ENCODE measurements at places on chromosomes 5 and 9. TPM values are rescaled to one million over a fixed set of nuclear protein-coding genes. Genes with fewer than 3 reads are reported as not detected.

The TRUB2 gene
- 25.8 TPM for total RNA-seq

The ACOT12 gene
- total RNA-seq = not detected

DNA sequence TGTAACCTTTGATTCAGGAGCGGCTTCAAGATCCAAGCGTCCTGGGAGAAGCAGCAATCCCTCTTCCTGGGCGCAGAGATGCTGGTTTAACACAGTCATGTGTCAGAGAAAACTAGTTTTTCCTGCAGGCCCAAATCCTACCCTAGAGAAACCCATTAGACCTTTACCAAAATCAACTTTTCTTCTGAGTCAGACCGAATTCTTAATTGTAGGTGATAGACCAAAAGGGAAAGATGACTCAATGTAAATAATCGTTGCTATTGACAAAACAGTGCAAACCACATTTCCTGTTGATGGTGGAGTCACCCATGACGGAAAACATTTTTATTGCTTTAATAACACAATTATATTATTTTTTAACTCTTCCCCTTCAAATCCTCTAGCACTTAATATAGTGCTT lies 40.1 kb downstream of the SLC1A1 start:
- H3K36me3 ChIP-seq = peaks cover 5% of the 10 kb centered on the region
- peaks cover 2% of the 10 kb centered on the region for H3K27me3 ChIP-seq
- H3K4me3 ChIP-seq = no peak overlapping the region
- no peak overlapping the region for H3K27ac ChIP-seq

DNA sequence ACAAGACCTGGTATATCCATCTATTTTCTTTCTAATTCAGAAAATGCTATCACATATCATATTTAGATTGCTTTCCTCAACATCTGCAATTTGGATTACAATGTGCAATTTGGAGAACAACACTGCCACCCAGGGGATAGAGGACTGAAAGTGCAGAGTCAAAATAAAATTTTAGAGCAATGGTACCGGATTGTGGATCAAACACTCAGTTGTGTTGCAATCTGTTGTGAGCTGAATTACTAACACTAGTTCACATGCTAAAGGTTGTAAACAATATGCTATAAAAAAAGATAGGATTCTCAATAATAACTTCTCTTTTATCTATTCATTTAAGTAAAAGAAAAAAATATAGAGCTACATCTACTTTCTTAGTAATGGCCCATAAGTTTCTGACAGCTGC lies 11.9 kb upstream of the SRFBP1 start:
- peaks cover 4% of the 10 kb centered on the region for H3K4me1 ChIP-seq
- H3K4me3 ChIP-seq = no peak overlapping the region
- peak; percentile 49 for DNase-seq
- no peaks in the 10 kb centered on the region for H3K36me3 ChIP-seq
- no peak overlapping the region for H3K27ac ChIP-seq
- no peaks in the 10 kb centered on the region for H3K27me3 ChIP-seq

The IFNA13 gene
- total RNA-seq = not detected

GRCh38 chr5:994272-994607 lies 14.4 kb upstream of the NKD2 start:
- H3K27me3 ChIP-seq = peaks cover 3% of the 10 kb centered on the region
- peaks cover 27% of the 10 kb centered on the region for H3K4me1 ChIP-seq
- H3K36me3 ChIP-seq = no peaks in the 10 kb centered on the region
- no peak overlapping the region for H3K4me3 ChIP-seq
- DNase-seq = no peak
- H3K27ac ChIP-seq = no peak overlapping the region

DNA sequence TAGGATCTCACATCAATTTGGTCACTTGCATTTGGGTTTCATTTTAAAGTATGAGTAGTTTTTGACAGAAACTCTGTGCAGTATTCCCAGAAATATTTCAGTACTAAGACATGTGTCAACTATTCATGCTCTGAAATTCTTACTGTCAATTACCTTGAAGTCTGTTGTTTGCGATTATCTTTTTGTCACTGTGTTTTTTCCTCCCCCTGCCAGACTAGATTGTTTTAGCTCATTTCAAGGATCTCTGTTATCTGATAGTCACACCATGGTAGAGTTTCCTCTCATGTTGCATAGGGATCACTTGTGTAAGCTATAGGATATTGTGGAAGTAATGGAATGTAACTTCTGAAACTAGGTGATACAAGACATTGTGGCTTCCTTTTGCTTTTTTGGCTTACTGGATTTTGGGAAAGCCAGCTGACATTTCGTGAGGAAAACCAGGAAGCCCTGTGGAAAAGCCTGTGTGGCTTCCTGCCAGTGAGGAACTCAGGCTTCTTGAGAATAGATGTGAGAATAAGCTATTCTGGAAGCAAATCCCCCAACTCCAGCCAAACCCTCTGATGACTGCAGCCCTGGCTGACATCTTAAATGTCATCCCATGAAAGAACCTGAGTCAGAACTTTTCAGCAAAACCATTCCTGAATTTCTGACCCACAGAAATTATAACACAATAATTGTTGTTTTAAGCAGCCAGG lies 122.2 kb downstream of the FGF10 start:
- no peaks in the 10 kb centered on the region for H3K27me3 ChIP-seq
- H3K4me1 ChIP-seq = peaks cover 11% of the 10 kb centered on the region
- H3K4me3 ChIP-seq = no peak overlapping the region
- H3K36me3 ChIP-seq = no peaks in the 10 kb centered on the region
- DNase-seq = peak; percentile 33
- H3K27ac ChIP-seq = peak overlapping the region; percentile 93

GRCh38 chr9:131112374-131113154 lies 12.8 kb upstream of the NUP214 start:
- no peak overlapping the region for H3K4me3 ChIP-seq
- no peak overlapping the region for H3K27ac ChIP-seq
- no peaks in the 10 kb centered on the region for H3K36me3 ChIP-seq
- H3K27me3 ChIP-seq = no peaks in the 10 kb centered on the region
- no peak for DNase-seq
- peaks cover 11% of the 10 kb centered on the region for H3K4me1 ChIP-seq

GRCh38 chr5:37490931-37491330 lies 111.8 kb downstream of the WDR70 start:
- H3K36me3 ChIP-seq = peaks cover 4% of the 10 kb centered on the region
- H3K4me3 ChIP-seq = no peak overlapping the region
- no peak overlapping the region for H3K27ac ChIP-seq
- H3K27me3 ChIP-seq = peaks cover 3% of the 10 kb centered on the region

DNA sequence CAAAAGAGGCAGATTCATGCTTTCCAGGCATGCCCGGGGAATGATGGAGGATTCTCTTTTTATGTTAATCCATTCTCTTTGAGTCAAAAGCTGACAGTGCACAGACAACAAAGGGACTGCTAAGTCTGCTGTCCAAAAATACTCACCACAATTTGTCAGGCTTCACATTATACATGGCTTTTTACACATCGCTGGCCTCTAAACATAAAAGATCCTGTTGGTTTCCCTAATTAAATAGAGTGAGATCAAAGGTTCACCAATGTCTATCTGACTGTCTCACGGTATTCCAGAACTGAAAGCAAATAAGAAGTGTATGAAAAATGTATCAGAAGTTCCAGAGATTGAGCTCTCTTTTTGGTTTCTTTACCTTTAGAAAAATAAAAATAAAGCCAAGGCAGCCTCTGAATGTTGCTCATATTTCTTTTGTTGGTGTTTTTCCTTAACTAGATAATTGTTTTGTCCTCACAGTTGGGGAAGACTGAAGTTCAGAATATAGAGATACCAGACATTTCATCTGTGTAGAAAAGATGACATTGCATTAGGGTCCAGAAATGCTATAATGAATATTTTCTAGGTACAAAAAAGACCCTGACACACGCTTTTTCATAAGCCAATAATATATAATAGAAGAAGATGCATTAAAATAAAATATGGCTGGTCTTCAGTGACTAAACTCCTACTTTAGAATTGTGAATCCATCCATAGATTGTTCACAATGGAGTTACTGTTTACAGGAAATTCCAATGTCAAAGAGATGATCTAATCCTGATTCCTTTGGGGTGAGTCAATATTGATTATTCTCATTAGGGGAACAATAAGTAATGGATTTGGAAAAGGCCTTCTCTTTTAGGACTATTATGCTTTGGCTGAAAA lies 688.2 kb upstream of the CDH6 start:
- DNase-seq = no peak
- no peak overlapping the region for H3K4me3 ChIP-seq
- H3K27ac ChIP-seq = peak overlapping the region; percentile 68
- no peaks in the 10 kb centered on the region for H3K27me3 ChIP-seq

The AJM1 gene
- 0.80 TPM for total RNA-seq

Measured in endothelial cell (in vitro differentiated cells).